ENCODE measurements at places on chromosomes 11 and 22.

- no peak for DNase-seq
Observed at GRCh38 chr11:116654526-116654925, 118.3 kb downstream of the BUD13 start.

DNA sequence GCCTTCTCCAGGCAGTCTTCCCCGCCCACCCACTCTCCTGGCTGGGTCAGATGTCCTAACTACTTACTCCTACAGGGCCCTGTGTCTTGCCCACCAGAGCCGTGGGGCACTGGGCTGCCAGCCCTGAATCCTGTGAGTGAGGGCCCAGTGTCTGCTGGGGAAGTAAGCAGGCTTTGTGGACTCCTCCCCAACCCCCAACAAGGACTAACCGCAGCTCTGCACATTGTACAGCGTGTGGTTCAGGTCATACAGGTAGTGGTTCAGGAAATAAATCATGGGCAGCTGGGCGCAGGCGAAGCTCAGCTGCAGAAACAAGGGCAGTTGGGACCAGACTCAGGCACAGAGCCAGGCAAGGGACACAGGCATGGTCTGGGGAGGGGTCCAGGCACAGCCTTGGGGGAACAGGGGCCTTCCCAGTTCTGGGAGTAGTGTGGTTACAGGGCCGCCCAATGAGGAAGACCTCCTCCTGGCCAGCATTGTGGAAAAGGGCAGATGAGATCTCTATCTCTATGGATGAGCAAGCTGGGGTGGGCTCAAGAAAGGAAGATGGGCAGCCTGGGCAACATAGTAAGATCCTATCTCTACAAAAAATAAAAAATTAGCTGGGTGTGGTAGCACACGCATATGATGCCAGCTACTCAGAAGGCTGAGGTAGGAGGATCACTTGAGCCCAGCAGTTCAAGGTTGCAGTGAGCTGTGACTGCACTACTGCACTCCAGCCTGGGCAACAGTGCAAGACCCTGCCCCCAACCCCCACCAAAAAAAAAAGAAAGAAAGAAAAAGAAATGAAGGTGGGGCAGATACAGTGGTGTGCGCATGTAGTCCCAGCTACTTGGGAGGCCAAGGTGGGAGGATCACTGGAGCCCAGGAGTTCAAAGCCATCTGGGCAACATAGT lies 5.5 kb downstream of the UNC93B1 start:
- no peak for DNase-seq

GRCh38 chr22:37234736-37235711 lies 9.0 kb downstream of the RAC2 start:
- DNase-seq, result no peak

- no peak for DNase-seq
Observed at GRCh38 chr11:68312117-68312779, at the start of gene LRP5. TSS of gene LRP5 (plus strand) at chr11:68312591. CDS start at chr11:68312715, 124 bp downstream.

DNA sequence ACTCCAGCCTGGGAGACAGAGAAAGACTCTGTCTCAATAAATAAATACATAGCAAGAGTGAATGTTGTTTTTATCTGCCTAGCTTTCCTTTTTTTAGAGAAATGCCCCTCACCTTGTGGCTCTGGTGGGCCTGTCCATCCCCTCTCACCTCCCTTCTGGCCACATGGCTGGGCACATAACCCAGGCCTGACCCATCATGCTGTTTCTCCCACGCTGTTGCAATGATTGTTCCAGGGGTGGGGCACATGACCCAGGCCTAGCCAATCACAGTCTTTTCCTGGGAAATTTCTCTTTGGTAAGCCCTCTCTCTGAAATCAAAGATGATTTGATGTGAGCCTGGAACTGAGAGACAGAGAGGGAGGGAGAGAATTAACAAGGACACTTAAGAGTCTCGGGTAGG lies 5.5 kb upstream of the CYTH4 start:
- no peak for DNase-seq

DNA sequence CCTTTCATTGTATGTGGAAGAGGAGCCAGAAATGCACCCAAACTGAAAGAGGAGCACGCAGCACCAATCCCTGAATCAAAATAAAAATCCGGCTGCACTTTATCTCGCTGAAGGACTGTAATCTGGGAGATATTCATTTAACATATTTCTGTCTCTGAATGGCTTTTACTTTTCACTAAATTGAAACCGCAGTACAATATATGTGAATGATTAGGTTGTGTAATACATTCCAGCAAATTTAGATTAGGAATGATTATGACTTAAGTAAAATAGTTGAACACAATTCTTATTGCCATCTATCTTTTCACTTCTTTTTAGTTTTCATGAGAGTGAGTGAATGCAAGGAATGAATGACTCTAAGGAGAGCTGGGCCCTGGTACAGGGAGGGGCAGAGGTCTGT lies 232.1 kb downstream of the ST3GAL4 start:
- no peak for DNase-seq

- DNase-seq, result no peak
Observed at GRCh38 chr11:70614034-70614681, 215.8 kb downstream of the CTTN start.

DNA sequence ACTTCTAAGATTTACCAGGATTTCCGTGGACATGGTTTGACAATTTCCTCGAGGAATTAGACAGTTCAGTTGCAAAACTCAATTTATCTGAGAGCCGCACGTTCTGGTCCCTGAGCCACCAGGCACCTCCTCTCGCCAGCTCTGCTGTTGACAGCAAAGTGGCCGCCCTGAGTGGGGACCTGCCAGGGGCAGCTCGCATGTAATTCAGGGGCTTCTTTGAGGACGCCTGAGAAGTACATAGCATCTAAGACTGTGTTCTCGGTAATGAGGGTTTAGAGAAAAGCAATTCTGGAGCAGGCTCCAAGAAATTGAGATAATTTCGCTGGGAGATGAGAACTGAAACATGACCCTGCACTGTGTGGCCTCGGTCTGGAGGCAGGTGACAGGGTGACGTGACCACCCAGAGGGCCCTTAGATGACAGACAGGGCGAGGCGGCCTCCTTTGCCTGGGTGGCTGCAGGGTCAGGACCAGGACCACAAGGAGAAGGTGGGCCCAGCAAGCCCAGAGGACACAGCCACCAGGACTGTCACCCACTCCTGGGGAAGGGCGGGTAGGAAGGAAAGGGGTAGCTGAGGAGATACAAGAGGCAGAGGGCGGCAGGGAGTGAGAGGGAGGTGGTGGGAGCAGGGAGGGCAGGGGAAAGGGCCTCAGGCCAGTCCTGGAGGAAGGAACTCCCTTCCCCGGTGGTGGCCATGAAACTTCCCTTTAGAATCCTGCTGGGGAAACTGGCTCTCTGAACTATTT lies 55.0 kb downstream of the RTL6 start:
- DNase-seq, result no peak

GRCh38 chr11:2142762-2143202 lies 3.6 kb upstream of the IGF2 start:
- no peak for DNase-seq

GRCh38 chr11:64713781-64714363 lies 9.1 kb downstream of the NRXN2 start:
- DNase-seq, result no peak

- no peak for DNase-seq
Observed at GRCh38 chr11:1921574-1922141, 2.2 kb downstream of the TNNT3 start.

GRCh38 chr11:33543823-33544222 lies 156.8 kb downstream of the C11orf91 start:
- no peak for DNase-seq

DNA sequence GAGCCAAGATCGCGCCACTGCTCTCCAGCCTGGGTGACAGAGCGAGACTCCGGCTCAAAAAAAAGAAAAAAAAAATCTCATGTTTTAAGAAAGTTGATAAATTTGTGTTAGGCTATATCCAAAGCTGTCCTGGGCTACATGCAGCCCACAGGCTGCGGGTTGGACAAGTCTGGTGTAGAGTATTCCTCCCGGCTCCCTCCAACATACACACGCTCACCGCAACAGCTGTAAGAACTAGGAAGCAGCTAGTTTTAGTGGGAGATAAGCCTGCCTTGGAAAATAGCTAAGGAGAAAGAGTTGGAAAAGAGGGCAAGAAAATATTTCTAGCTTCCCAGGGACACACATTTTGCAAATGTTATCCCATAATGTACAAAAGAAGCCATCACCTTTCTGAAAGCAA lies 46.6 kb downstream of the CELF1 start:
- no peak for DNase-seq

DNA sequence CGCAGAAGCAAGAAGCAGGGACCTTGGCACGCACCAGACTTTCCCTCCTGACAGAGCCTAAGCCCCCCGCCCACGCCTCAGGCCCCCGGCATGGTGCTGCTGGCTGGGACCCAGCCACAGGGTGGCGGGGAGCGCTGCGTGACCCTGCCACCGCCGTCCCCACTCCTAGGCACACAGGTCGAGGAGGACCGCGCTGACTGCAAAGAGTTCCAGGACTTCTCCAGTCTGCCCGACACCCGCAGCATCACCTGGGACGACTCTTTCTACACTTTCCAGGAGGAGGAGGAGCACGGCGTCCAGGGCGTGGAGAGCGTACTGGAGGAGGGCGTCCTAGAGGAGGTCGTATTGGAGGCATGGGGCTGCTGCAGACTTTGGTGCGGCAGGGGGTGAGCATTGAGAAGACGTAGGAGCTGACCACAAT lies 103.7 kb downstream of the TRIM51G start:
- no peak for DNase-seq

- no peak for DNase-seq
Observed at GRCh38 chr11:2305788-2306451, 4.1 kb downstream of the TSPAN32 start.

DNA sequence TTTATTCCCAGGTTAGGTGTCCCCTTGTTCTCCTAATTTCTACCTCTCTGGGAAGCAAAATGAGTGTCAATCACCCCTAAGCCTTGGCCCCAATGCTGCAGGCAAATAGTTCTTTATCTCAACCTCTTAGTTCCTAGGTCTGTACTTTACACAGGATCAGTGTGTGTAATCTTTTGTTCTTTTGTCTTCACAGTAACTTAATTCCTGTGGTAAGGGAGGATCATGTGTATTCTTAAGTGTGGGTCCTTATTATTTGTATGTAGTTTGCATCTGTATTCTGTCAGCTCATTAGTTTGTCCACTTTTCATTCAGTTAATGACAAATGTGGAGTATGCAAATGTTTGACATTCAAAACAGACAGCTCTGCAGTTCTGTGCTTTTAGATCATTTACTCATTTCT lies 166.7 kb downstream of the FAT3 start:
- no peak for DNase-seq

GRCh38 chr11:36388951-36389350 lies 92.9 kb downstream of the PRR5L start:
- DNase-seq, result no peak

GRCh38 chr11:36619502-36619901 lies 21.5 kb upstream of the RAG2 start:
- DNase-seq, result no peak

DNA sequence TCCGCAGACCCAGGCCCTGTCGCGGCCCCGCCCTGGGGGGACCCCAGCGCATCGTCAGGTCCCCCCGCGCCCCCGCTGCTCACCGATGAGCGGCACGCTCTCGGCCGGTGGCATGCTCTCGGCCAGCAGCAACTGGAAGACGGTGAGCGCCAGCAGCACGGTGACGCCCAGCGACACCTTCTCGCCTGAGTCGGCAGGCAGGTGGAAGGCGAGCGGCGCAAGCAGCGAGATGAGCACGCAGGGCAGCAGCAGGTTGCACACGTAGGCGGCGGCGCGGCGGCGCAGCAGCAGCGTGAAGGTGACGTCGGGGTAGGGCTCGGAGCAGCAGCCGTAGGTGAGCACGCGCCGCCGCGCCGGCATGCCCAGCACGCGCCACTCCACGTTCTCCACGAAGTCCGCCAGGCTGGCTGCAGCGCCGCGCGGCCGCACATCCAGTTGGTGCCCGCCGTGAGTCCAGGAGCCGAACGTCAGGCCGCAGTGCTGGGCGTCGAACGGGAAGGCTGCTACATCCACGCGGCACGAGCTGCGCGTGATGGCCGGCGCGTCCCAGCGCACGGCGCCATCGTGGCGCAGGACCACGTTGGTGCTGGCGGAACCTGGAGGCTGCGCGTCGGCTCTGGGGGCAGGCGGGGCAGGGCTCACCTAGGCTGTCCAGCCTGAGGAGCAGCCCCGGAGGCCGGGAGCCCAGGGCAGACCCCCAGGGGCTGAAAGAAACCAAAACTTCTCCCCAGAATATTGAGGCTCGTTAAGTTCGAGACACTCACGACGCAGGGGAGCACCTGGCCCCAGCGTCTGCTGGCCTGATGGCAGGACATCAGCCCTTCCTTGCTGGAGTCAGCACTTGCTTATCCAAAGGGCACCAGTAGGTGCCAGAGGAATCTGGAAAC lies 3.8 kb downstream of the CHRNA10 start:
- DNase-seq, result no peak

- no peak for DNase-seq
Observed at GRCh38 chr11:128477811-128478210, 109.5 kb downstream of the ETS1 start.

DNA sequence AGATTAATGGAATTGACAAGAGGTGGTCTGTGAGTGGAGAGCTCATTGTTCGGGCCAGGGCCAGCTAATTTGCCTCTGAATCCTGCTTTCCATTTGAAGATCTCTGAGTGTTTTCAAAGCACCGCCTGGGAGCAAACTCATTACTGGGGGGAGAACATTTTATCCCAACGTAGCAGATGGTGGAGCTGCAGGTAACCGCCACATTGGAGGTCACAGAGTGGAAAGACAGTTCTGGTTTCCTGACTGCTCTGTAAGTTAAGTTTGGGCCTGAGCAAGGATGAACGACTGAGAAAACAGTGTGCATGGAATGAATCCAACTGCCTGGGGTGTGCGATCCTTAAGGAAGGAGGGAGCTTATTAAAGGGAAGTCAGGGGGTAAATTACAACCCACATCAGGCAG lies 30.5 kb downstream of the LMO2 start:
- no peak for DNase-seq

DNA sequence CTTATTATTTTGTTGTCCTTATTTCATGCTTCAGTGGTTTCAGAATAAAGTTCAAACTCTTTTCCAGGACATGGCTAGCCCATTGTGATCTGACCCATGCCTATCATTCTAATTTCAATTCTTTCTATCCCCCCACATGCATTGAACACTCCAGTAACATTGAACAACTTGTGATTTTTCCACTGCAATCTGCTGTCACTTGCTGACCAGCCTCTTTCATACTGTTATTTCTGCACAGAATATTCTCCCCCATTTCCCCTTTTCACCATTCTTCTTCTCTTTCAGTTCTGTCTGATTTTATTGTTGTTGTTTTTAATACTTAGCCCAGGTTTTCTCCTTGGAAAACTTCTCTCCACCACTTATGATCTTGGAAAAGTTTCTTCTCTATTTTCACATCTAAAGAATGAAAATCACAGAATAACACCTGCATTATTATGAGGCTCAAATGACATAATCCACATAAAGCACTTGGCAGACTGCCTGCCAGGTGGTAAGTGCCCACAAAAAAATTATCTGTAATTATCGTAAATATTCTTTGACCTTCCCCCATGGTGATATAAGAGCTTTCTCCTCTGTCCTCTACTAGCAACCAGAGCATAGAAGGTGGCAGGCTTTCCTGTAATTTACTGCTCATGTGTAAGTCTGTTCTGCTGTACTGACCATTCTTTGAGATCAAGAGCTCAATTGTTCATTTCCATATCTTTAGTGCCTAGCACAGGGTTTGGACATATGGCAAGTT lies 51.9 kb upstream of the EED start:
- DNase-seq, result no peak

Data from AML-193 (cell line).